ENCODE measurements at places on chromosomes 1 and 21.

DNA sequence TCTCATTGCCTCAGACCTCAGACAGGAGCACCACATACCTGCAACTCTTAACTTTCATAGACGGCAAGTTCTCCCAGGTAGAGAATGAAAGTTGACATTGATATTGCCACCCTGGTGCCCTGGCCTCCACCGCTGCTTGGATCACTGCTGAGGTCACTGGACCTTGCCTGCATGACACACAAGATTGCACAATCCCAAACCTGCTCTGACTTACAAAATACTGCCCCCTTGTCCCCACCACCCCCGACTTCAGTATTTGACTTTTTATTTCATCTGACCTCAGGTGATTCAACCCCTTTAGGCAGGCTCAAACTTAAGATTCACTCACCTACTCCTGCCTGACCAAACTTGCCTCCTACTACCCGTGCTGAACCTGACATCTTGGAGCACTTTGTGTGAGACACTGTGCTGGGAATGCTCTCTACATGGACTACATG lies 43.1 kb upstream of the S1PR1 start:
- DNase-seq = no peak

GRCh38 chr1:156897078-156897825 lies 3.7 kb downstream of the PEAR1 start:
- DNase-seq = no peak

DNA sequence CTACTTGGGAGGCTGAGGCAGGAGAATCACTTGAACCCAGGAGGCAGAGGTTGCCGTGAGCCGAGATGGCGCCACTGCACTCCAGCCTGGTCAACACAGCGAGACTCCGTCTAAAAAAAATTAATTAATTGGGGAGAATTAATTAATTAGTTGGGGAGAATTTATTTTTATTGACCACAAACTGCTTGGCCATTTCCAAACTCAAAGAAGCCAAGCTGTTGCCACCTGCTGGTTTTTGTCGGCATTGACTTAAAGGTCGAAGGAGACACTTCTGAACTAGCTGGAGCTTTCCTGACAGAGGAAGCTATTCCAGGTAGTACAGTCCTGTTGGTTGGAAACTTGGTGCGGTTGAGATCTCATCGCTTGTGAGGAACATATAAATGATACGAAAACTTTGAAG lies 13.1 kb downstream of the MAP1LC3C start:
- DNase-seq = no peak

GRCh38 chr1:159755451-159756007 lies 25.2 kb upstream of the DUSP23 start:
- no peak for DNase-seq

DNA sequence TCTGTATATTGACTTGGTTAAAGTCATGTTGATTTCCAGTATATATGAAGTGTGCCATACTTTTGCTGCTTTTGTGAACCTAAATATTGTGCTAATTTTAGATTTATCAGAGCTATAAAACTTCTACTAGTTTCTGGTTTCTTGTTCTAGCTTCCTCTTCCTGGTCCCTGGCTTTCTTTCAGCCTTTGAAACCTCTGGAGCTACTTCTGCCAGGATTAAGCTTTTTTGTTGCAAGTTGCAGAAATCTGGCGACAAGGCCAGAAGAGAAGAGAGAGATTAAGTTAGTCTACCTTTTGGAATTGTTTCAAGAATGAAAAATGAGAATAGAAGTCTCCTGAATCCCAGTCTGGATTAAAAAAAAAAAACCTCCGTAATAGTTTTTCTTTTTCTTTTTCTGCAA lies 13.5 kb downstream of the RNF2 start:
- no peak for DNase-seq

DNA sequence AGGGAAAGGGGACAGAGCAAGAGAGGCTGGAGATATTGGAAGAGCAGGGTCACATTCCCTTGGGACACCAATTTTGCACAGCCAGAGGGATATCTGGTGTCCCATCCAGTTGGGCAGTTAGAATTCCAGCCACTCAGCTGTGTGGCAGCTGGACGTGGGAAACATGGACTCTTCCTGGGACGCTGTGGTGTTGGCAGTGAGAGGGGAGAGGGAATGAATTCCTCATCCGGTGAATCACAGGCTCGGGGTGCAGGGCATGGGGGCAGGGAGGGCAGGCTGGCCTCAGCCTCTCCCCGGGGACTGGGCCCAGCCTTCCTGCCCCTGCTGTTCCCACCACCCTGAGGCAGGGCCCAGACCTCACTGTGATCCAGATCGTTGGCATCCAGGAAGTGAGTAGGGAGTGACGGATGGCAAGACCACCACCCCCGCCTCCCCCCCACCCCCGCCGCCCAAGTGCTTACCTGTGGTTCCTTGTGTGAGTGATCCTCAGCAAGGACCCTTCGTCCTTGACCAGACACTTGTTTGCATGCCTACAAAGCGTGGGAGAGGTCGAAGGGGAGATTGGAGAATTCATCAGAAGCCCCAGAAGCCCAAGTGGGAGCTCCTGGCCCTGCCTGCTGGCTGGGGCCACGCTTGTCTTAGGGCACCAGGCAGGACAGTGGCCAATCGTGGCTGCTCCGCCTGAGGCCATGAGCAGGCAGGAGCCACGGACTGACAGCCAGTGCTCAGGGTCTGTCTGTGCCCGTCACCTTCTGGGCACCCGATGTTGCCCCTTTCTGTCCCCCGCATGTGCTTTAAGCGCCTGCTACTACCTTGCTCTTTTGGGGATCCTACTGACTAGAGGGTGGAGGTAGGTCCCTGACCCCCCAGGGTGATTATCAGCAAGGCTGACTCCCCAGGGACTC lies 8.7 kb downstream of the WNT3A start:
- peak; percentile 8 for DNase-seq

GRCh38 chr1:171048014-171048413 lies 42.7 kb upstream of the FMO3 start:
- no peak for DNase-seq

DNA sequence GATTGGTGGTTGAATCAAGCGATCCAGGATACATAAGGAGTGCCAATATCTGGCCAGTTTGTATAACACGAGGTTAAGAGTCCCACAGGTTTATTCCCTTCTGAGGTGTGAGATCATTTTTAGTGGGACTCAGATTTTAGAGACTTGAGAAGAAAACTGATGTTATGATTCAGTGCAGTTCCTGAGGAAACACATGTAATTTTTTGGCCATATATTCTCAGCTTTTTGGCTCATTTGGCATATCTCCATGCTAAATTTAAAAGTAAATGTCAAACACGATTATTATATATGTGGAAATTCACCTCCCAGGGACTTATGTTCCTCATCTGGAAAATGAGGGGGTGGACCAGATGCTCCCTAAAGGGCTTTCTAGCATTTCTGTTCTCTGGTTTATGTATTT lies 39.2 kb upstream of the SERBP1 start:
- DNase-seq = no peak

DNA sequence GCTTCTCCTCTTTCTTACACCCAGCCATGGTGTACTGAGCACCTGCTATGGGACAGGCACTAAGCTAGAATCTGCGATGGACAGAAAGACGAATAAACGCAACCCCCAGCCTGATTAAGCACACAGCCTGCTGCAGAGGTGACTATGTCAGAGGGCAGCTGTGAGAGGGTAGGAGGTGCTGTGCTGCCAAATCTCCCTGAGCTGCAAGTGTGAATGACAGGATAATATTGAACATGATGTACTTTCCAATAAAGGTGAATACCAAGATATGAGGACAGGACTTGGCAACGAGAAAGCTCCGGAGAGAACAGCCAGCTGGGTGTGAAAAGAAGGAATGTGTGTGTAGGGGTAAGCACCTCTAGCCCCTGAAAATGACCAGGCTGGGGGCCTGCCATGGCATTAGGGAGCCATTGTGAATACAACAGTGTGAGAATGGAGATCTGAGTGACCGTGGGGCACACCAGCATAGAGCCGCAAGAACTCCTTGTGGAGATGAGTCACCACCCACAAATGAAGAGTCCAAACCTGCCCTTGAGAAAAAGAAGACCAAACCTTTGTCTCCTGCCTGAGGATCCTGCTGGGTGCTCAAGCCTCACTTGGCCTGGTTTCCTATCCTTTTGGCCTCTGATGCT lies 83.0 kb upstream of the ATF3 start:
- DNase-seq = no peak

- DNase-seq = no peak
Measured at GRCh38 chr1:207020709-207021107, 11.8 kb downstream of the C1orf116 start.

DNA sequence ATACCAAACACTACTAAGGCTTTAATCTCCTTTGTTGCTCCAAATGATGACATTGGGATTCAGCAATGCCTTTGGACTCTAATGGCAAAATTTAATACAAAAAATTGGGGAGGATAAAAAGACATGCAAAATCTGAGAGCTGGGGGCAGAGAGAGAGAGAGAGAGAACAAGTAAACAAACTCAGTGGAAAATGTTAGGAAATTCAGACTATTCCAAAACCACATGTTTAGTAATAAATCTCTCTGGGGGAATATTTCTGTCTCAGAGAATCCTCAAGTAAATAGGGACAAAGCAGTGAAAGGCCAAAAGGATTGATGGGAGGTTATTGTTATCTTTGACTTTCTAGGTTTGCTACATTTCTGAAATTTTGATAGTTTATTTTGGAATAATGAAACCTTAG lies 65.7 kb downstream of the PLA2G4A start:
- DNase-seq = no peak

Data from AG09309 (cell line).